ENCODE measurements at places on chromosomes 12 and 14. TPM values are rescaled to one million over a fixed set of nuclear protein-coding genes. Genes with fewer than 3 reads are reported as not detected.

- DNase-seq: no peak
Observed at GRCh38 chr12:52442600-52443061, 8.5 kb upstream of the KRT75 start.

DNA sequence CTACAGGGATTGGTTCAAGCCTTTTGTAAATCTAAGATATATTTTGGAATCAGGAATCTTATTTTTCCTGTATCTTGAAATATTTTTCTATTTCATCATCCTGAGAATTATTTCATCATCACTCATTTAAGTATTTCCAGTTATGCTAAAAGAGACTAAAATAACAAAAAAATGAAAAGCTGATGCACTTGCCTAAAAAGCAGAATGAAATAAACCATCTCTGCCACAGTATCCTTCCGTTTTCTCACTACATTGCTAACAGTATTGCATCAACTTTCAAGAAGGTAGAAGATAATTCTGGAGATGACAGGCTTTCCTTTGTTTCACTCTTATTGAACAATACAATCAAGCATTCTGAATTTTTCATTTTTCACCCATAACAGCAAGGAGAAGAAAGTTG, 31.1 kb upstream of the EIF5 start:
- DNase-seq: no peak

DNA sequence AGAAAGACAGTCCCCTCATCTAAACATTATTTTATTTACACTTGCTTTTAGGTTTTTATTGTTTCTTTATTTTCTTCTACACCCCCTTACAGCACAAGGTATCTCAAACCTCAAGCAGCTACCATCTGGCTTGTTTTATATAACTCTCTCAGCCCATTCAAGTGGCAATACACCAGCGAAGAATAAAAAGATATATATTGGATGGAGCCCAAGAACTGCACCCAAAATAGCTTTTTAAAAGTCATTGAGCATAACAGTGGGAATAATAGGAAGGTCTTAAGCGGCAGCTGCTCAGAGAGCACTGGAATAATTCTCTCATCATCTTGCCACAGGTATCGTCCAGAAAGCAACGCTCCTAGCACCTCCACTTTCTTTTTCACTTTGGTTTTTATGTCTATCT, 322.5 kb downstream of the SYT1 start:
- no peak for DNase-seq

DNA sequence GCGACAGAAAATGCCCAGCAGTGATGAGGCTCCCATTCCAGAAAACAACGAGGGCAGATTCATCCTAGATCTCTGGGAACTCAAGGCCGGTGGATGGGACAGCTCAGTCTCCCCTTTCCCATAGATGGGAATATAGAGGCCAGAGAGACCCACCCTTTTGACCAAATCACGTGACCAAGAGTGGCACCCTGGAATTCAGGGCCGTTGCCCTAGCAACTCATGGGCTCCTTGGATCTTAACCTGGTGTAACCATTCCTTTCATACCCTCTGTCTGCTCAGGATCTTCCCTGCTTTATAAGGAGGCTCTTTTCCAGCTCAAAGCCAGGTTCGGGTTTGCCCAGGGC, 8.4 kb upstream of the LRTM2 start:
- no peak for DNase-seq

GRCh38 chr14:24361326-24361725, 6.7 kb upstream of the NFATC4 start:
- DNase-seq: no peak

Gene NOC4L
- 9.8 TPM for polyA plus RNA-seq

Gene TSPAN11
- polyA plus RNA-seq: 6.1 TPM

Gene TMCC3
- polyA plus RNA-seq: 23.4 TPM
